ENCODE measurements at places on chromosomes 1 and 21.

DNA sequence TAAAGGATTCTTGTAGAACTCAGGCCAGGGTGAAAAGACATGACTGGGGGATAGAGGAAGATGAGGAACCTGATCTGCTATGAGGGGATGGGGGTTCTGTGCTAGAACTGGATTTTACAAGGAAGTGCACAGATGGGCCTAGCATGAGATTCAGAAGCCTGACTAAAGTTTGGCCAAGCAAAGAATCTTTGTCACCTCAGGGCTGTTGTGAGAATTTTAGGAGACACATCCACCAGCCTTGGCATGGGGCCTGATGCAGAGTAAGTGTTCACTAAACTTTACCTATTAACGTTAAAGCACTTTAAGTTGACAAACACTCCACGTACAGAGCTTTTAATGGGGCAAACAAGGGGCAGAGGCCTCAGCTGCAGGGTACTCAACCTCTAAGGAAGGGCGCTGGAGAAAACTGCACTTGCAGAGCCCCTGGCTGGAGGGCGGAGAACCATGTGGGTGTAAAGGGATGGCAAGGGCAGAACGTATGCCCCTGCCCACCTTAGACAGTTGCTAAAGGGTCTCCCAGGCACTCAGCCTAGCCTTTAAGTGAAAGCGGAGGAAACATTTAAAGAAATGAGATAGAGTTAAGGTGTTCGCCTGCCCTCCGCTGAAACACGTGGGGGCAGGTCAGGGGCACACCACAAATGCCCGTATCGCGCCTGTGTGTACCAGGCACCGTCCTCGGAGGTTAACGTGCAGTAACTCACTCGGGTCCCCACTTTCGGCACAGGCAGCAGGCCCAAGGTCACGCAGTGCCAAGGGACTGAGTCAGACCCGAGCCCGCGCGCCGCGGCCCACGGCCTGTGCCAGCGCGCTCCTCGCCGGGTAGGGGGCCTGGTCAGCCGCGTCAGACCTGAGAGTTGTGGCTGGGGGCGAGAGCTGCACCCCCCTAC lies 990 bp upstream of the MRPS6 start:
- DNase-seq = peak; percentile 8

GRCh38 chr1:246837418-246838117 lies 94.2 kb downstream of the AHCTF1 start:
- no peak for DNase-seq

- no peak for DNase-seq
These were observed 6.2 kb downstream of the TMEM35B start for GRCh38 chr1:34978921-34979320.

- no peak for DNase-seq
These were observed 65.4 kb upstream of the MUTYH start for GRCh38 chr1:45405636-45406035.

Data from hindlimb muscle (tissue), 1 donor.